ENCODE measurements at places on chromosomes 3 and 15.

- DNase-seq = no peak
These were observed 161.6 kb downstream of the MAGI1 start for GRCh38 chr3:65877160-65877559.

DNA sequence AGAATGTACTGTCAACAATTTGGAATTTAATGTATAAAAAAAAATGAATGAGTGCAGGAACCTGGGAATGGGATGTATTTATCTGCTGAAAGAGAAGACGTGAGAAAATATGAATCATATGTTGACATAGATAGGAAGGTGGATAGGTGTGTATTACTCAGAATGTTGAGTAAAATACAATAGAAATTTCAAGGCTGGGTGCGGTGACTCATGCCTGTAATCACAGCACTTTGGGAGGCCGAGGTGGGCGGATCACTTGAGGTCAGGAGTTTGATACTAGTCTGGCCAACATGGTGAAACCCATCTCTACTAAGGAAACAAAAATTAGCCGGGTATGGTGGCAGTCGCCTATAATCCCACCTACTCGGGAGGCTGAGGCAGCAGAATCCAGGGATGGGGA, 202.8 kb downstream of the CADM2 start:
- DNase-seq = no peak

DNA sequence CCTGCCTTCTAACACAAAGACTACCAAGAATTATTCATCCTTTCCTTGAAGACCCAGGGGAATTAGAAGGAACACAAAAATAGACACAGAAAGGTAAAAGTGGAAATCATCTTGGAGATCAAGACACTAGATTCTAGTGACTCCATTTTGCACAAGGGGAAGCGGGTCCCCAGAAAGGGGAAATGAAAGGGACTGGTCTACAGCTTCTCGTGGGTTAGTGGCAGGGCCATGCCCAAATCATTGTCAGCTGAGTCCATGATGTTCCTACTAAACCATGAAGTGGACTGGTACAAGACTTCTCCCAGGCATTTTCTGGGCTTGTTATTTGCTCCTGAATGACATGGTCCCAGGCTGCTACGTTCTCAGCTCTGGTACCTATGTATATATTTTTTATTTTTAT, 230.7 kb upstream of the TPRG1 start:
- no peak for DNase-seq

DNA sequence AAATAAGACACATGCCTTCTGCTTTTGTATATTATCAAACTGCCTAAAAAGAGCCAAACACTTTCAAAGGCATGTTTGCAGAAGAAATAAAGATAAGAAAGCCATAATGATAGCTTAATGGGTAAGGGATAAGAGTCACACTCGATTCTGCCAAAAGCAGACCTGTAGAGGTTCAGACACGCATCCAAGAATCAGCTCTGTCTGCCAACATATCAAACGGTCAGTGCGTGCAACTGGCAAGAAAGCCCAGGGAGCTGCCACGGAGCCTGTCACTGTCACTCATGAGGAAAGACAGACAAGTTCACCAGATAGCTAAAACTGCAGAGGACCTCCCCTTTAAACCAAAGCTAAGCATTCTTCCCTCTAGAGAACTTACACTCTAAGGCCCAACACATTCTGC, 23.2 kb downstream of the DCP1A start:
- no peak for DNase-seq

GRCh38 chr3:127200086-127200691, 7.3 kb downstream of the PRR23E start:
- DNase-seq = no peak

GRCh38 chr3:33277193-33277882, at the start of gene FBXL2:
TSS of gene FBXL2 (plus strand) at chr3:33277442. CDS start at chr3:33277513, 71 bp downstream.
- peak; percentile 16 for DNase-seq

DNA sequence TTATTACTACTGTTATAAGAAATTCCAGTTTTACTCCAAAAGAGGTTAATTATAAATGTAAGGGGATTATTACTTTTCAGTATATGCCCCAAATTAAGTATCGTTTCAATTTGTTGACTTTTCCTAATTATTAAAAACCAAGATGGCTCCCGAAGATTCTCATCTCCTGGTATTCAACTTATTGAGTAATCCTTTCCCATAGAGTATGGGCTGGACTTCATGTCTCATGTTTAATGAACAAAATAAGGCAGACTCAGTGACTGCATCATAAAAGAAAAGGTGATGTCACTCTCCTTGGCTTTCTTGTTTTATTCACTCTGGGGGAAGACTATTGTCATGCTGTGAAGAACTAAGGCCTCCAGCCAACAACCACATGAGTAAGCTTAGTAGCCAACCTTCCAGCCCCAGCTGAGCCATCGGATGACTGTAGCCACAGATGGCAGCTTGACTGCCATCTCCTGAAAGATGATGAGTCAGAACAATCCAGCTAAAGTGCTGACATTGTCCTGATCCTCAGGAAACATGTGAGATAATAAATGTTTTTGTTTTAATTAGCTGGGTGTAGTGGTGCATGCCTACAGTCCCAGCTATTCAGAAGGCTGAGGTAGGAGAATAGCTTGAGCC, 17.3 kb downstream of the IGF2BP2 start:
- no peak for DNase-seq

DNA sequence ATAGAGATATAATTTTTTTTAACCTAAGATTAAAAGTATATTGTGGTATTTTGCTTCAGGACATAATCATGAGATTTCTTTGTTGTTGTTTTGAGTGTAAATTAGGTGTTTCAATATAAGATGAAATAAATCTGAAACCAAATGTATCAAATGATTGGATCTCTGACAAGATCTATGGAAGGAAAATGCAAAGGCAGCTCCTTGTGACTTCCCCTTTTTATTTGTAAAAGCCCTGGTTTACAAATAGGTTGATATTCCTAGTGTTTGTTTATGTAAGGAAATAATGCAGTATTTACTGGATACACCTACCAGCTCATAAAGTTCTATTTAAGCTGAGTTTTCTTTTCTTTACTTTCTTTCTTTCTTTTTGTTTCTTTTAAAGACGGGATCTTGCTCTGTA, 35.9 kb downstream of the STT3B start:
- DNase-seq = no peak

DNA sequence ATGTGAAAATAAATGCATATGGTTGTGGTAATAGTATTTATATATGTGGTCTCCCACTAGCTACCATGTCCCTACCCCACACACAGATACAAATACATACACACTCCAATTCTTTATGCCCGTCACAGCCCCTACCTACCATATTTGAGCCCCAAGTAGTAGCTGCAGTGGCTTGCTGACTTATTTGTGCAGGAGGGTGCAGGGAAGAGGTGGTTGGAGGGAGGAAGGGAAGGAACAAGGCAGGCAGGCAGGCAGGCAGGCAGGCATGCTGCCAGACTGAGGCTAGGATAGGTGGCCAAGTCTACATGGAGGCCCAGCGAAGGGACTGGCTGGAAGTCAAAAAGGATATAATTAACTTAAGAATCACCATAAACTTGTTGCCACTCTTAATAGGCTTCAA, 82.9 kb downstream of the SCN11A start:
- DNase-seq = no peak

GRCh38 chr3:158095814-158096704, 10.2 kb downstream of the SHOX2 start:
- DNase-seq = no peak

- DNase-seq = no peak
These were observed 401.5 kb downstream of the ZBTB20 start for GRCh38 chr3:114745322-114746240.

GRCh38 chr3:86985181-86985826, 5.6 kb downstream of the VGLL3 start:
- DNase-seq = no peak

DNA sequence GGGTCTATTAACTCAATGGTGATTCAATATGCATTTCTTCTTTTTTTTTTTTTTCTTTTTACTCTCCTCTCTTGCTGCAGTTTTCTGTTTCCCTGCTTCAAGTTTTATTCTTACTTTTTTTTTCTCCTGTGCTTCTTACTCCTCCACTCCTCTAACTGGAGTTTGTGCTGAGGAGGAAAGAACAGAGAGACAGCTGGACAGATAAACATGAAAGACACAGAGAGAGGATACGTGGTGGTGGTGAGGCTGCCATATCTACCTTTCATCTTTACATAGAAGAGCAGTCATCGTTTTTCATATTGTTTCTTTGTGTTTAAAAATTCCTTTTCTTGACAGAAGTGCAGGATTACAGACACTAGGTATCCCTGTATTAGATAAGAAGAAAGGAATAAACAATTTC, 262.8 kb downstream of the OTOL1 start:
- DNase-seq = no peak

Data from stimulated activated CD4-positive, alpha-beta T cell treated with anti-CD3 and anti-CD28 coated beads, Interleukin-2, amount 100 ng/mL, for 48 hours (primary cell).